GM13977 (cell line): ENCODE measurements at places on chromosomes 5 and 9.

- DNase-seq = no peak
Observed at GRCh38 chr5:180521101-180521500, 26.9 kb downstream of the CNOT6 start.

DNA sequence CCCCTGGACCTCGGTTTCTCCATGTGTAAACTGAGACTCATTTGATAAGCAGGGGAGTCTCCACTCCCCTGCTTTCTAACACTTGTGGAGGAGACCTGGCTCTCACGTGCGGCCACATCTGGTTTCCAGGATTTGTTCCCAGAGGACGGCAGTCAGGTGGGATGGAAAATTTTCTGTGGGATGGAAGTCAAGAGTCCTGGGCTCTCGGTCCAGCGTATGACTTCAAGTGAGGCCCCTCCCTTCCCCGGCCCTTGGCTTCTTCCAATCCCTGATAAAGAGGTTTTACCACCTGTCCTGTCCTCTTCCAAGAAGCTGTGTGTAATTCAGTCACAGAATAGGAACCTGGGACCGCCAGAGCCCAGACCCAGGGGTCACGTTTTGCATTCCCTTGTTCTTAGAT lies 35.0 kb downstream of the TMOD1 start:
- no peak for DNase-seq

GRCh38 chr5:26807231-26808199 lies 230.9 kb downstream of the CDH9 start:
- DNase-seq = no peak

- DNase-seq = no peak
Observed at GRCh38 chr5:72397836-72398235, 77.7 kb downstream of the PTCD2 start.

DNA sequence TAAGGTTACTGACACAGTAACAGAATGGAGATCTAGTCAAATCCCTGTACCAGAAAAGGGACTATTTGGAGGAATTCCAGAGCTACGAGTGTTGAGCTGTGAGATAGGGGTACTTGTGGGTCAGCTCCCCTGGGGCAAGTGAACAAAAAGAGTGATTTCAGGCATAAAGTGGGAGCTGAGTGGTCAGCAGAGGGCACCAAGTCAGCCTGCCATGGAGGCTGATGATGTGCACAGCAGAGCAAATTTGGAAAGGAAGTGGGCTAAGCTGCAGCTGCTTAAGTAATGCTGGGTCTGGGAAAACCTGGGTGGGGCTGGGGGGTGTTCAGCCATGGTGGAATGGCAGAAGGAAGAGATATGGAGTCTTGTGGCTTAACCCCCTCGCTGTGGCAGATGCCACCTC lies 327.9 kb downstream of the NTRK2 start:
- DNase-seq = no peak

DNA sequence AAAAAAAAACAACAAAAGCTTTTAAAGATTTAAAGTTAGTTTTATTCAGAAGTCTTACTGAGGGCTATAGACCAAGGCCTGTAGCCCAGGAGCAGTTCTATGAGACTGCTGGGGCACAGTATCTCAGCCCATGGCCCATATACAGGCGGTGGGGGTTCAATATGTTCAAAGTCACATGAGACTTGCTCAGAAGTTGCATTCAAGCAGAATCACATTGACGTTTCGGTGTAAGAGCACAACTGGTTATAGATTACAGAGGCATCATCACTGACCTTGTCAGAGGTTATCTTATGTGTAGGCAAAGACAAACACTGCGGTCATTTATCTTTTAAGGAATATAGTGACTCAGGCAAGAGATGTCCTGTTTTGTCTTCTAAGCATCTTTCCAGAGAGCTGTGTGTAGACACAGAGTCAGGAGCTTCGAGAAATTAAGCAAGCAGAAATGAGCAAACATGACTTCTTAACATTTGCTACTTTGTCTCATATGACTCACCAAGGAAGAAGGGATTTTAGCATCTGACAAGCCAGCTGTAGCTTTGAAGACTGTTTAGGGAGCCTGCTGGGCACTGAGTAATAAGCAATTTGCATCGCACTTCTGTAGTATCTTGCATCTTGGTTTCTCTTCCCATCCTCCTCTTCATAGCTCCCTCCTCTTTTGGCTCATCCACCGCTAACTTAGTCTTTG lies 12.9 kb upstream of the F2RL1 start:
- no peak for DNase-seq

- DNase-seq = no peak
Observed at GRCh38 chr5:67081261-67081660, 115.3 kb downstream of the CD180 start.

DNA sequence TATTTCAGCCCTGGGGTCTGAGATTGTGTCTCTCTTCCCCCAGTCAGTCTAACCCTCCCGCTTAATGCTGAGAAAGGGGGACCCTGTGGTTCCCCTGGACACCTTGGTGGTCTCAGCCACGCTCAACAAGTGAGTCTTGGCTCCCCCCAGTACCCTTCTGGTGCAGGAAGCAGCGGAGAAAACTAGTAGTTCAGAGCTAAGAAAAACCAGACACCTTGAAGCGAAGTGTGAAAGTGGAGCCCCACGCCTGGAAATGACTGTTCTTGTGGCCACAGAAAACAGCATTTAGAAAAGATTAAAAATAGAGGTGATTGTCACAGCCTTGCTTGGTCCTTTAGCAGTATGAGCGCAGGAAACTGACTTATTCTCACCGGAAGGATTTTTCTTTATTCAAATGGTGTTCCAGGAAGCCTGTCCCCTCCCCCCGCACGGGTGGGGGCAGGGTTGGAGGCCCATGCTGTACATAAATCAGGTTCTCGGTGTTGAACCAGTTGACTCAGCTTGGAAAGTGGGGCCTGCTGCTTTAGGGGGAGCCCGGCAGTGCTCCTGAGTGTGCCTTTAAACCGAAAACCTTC lies 8.1 kb downstream of the ARPC5L start:
- peak; percentile 83 for DNase-seq
